ENCODE measurements at places on chromosomes 2 and 18.

DNA sequence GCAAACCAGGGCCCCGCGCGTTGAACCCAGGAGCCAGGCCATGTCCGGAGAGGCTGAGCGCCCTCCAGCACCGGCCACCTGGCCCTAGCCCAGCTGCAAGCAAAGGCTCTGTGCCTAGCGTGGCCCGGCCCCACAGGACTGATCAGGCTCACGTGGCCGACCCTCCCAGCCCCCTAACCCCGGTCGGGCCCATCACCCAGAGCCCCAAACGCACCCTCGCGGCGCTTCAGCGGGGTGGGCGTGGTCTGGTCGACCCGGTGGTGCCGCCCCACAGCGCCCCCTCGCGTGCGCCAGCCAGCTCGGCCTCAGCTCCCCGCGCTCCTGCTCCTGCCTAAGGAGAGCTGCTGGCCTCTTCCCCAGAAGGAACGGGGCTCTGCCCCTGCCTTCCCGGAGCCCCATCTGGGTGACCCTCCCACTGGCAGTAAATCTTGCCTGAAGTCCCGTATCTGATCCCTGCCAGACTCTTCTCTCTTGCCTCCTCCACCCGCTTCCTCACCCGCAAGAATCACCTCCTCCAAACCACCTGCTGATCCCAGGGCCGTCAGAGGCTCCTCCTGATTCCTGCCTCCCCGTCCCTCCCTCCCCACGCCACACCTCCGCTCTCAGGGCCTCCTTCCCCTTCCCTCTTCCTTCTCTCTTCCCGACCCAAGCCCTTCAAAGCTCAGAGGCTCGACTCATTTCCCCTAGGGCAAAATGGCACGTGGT lies 12.3 kb upstream of the TEX51 start:
- DNase-seq: peak; percentile 7

GRCh38 chr18:4040391-4041092 lies 414.6 kb downstream of the DLGAP1 start:
- no peak for DNase-seq

DNA sequence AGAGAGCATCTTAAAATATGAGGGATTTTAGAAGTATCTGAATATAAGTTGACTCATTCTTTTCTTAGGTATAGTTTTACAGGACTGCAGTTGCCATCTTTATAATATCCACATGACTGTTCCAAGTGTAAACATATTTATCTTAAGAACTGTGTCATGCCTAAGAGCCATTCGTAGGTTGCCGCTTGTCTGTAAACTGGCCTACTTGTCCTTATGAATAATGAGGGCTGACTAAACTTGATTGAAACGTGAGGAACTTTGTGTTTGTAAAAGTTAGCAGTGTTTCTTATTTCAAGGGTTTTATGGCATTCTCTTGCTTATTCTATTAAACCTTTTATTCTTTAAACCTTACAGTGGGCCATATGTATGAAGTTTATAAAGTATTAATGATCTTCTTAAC lies 99.6 kb downstream of the MAP3K20 start:
- no peak for DNase-seq

DNA sequence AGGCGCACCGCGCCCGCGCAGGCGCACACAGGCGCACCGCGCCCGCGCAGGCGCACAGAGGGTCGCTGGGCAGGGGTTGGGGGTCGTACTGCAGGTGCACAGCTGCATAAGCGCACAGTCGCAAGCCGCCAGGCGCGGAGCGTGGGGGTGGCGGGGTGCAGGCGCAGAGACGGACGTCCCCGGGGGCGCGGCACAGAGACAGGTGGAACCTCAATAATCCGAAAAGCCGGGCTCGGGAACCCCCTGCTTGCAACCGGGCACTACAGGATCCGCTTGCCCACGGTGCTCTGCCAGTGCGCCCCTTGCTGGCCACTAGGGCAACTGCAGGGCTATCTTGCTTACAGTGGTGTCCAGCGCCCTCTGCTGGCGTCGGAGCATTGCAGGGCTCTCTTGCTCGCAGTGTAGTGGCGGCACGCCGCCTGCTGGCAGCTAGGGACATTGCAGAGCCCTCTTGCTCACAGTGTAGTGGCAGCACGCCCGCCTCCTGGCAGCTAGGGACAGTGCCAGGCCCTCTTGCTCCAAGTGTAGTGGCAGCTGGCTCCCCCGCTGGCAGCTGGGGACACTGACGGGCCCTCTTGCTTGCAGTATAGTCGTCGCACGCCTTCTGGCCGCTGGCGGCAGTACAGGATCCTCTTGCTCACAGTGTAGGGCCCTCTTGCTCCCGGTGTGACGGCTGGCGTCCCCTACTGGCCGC lies 34.9 kb downstream of the FAM110C start:
- peak; percentile 77 for DNase-seq

- DNase-seq: no peak
Measured at GRCh38 chr2:31384351-31384750, 30.2 kb downstream of the XDH start.

DNA sequence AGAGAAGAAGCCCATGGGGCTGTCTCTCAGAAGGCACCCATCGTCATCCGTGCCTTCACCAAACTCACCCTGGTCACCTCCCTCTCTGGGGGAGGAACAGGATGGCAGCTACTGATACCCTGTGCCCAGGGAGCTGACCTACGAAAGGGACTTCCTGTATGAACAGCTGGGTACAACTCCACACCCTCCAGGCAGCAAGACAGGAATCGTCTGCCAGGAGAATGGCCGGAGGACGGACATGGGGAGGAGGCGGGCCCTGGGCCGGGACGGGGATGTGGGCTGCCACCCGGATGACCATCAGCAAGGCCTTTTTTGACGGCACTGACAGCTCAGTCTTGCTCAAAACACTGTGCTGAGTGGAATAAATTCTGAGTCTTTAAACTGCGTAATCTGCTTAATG lies 243.6 kb downstream of the HDAC4 start:
- DNase-seq: no peak

DNA sequence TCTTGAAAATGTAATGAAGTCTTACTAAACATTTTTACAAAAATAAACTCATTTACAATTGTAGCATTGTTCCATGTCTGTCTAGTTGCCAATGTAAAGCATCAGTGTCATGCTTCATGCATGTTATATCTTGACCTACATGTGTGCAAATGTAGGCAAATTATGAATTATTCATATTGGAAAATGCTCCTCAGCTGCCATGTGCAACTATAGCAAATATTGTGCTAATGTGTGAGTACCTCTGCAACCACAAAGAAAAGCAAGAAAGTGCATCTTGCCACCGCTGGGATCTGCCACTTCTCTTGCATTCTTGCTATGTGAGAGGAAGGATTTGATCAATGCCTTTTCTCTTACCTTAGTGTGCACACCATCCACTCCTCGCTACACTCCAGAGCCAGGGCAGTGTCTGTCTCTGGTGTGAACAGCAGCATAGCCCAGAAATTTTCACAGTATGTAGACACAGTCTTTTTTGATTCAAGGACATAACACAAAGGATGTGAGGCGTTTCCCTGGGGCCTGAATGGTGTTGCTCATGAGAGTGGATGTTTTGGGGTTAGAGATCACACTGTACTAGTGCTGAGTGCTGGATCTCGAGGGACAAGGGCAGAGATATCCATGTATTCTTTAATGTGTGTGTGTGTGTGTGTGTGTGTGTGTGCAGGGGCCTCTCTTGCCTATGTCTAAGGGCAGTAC lies 47.6 kb upstream of the HAAO start:
- DNase-seq: no peak

- no peak for DNase-seq
Measured at GRCh38 chr2:168189835-168190569, 57.4 kb downstream of the STK39 start.

- no peak for DNase-seq
Measured at GRCh38 chr2:53379547-53379946, 388.1 kb upstream of the CHAC2 start.

DNA sequence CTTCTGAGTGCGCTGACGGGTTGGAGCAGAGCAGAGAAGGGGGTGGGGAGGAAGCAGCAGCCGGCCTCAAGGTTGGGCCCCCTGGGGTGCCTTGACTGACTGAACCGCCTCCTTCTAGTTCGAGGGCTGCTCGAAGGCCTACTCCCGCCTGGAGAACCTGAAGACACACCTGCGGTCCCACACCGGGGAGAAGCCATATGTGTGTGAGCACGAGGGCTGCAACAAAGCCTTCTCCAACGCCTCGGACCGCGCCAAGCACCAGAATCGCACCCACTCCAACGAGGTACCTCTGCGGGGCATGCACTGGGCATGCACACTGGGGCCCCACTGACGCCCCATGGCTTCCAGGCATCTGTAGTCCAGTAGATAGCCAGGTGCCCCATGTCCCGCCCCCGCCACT lies 246.9 kb downstream of the GLI2 start:
- DNase-seq: no peak

- DNase-seq: no peak
Measured at GRCh38 chr18:80203249-80203648, 44.1 kb downstream of the PARD6G start.

GRCh38 chr2:202965810-202966460 lies 48.7 kb upstream of the NBEAL1 start:
- DNase-seq: no peak

- no peak for DNase-seq
Measured at GRCh38 chr2:24231461-24231881, 56.6 kb downstream of the FAM228A start.

- DNase-seq: no peak
Measured at GRCh38 chr2:10706033-10706432, 15.4 kb upstream of the ATP6V1C2 start.

- DNase-seq: no peak
Measured at GRCh38 chr2:129936334-129936934, 43.0 kb upstream of the RAB6C start.

GRCh38 chr2:237791977-237792727 lies 6.4 kb upstream of the RBM44 start:
- DNase-seq: no peak

DNA sequence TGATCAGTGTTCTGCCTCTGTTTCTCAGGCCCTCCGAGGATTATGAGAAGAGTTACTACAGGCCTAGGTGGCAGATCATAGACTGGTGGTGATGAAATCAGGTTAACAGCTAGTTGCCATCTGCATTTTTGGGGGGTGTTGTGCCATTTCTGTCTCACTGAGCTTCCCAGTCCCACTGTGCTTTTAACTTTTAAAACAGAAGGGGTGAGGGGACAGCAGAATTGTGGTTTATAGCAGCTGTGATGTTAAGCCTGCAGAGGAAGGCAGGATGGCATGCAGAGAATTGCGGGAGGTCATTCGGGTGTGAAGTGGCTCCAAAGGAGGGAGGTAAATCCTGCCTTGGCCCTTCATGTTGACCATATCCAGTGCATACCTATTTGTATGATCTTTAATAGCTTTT lies 5.0 kb downstream of the CAB39 start:
- no peak for DNase-seq

DNA sequence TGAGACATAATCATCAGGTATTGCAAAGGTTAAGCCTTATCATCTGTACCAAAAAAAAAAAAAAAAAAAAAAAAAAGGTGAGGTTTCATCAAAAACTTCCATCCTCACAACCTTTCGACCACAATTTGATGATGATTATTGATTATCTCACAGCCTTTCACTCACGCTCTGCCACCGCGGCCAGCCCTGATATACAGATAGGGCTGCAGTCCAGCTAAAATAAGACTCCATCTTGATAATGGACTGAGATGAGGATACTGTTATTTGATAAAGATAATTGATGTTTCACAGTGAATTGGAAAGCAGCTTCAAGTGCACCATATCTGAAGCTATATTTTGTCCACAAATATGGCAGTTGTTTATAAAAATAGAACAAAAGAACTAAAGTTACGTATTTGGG lies 159.7 kb upstream of the BOD1L2 start:
- no peak for DNase-seq

DNA sequence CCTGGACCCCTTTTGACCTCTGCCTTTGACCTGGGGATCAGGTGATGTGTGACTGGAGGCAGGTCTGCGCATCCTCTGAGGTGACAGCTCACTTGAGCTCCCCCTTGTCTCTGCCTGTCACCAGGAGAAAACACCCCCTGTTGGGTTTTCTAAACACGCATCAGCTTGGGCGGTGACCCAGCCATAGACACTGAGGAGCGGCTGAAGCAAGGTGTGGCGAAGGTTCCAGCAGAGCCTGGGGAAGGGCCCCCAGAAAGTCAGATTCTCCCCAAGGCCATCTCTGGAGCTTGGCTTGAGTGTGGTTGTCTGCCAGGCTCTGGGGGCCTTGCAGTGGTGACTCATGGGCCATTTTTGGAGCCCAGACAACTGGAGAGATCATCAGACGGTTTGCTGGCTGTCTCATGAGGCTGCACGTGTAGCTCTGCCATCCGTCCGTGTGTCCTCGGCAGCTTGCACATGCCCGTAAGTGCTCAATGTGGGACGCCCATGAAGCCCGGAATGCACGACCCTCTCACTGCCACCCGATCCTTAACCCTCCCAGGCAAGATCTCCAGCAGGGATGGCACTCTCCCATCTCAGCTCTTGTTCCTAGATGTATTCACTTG lies 29.4 kb downstream of the SIX3 start:
- no peak for DNase-seq

GRCh38 chr18:79481046-79481790 lies 85.5 kb downstream of the NFATC1 start:
- no peak for DNase-seq

DNA sequence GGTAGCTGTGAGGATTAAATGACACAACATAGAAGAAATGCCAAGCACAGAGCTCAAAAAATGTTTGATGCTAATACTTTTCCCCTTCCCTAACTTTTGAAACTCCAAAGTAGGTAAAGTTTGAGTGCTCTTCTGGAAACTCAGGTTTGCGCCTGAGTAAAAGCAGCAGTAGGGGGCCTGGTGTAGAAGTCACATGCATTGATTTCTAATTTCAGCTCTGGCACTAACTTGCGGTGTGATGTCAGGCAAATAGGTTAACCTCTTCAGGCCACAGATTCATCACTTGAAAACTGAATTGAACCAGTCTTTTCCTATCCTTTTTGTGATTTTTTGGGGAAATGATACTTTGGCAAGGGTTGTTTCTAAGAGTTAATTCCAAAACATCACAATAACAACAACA lies 27.2 kb downstream of the LHCGR start:
- DNase-seq: no peak

DNA sequence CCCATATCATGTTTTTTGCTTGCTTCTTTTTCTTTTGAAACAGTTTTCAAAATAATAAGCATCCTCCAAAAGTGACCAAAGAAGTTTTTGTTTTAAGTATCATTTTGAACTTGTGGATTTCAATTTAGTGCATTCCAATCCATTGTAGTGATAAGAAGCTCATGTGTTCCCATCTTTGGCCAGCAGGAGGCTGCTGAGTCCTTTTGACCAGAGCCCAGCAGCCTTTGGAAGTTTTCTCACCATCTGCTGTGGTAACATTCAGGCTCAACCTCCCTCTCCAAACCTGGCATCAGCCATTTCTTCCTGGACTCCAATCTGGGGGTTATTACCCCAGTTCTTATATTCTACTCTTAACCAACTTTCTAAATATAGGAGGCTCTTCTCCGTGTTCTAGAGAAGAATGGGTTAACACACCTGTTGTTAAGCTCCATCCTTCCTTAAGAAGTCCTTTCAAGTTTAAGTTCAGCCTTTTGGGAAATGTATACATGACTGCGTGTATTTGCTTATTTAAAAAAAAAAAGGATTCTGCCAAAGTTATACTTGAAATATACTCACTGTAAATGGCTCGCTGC lies 39.0 kb upstream of the MAL start:
- DNase-seq: no peak

- DNase-seq: no peak
Measured at GRCh38 chr18:58902961-58903360, 38.3 kb downstream of the ZNF532 start.

- no peak for DNase-seq
Measured at GRCh38 chr2:137508739-137509384, 455.4 kb upstream of the HNMT start.

- peak; percentile 42 for DNase-seq
Measured at GRCh38 chr2:9629222-9630116, 1.3 kb downstream of the YWHAQ start.

Data from T-helper 2 cell (primary cell).